Spinal cord (tissue), 10 donors: ENCODE measurements at places on chromosomes 6 and 20.

DNA sequence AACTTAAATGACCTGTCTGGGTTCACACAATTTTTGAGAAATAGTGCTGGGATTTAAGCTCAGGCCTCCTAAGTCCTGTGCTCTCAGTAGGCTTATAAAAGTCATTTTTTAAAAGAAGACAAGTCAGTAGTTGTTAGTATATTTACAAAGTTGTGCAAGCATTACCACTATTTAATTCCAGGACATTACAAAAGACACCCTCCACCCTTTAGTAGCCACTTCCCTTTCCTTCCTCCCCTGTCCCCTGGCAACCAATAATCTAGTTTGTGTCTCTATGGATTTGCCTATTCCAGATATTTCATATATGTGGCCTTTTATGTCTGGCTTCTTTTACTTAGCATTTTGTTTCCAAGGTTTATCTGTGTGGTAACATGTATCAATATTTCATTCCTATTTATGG, 37.6 kb downstream of the HMGN3 start:
- DNase-seq: no peak

DNA sequence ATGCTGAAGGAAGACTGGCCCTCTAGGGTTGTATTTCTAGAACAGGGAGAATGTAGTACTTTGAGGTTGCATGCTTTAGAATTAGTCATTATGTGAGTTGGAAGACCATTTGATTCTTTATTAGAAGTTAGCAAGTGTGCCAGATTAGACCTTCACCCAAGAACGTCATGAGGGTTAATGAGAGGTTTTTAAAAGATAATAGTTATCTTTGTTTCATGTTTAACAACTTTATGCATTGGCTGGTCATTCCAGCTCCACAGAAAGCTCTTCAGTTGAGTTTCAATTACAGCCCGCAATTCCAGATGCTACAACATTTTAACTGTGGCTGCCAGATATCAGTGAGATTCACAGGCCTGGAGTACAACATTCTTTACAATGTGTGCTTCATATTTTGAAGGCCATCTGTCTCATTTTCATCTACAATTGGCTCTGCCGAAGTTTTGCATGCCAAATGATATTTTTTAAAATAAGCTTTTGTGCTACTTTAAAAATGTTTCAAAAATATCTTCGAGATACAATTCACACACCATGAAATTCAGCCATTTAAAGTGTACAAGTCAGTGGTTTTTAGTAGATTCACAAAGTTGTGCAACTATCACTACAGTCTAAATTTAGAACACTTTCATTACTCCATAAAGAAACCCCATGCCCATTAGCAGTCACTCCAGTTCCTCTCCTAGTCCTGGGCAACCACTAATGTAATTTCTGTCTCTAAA, 61.1 kb upstream of the FBXO30 start:
- DNase-seq: no peak

- no peak for DNase-seq
Measured at GRCh38 chr20:47956268-47956995, 171.2 kb upstream of the SULF2 start.

GRCh38 chr6:111263837-111264236, 176.5 kb downstream of the SLC16A10 start:
- DNase-seq: no peak

GRCh38 chr20:1568163-1568490, 10.6 kb upstream of the SIRPD start:
- no peak for DNase-seq

- DNase-seq: peak; percentile 83
Measured at GRCh38 chr6:98827295-98828159, 6.8 kb upstream of the POU3F2 start.

GRCh38 chr20:9093218-9093957, 24.5 kb downstream of the PLCB4 start:
- DNase-seq: no peak
